T-helper 1 cell (primary cell): ENCODE measurements at places on chromosomes 6 and 20.

GRCh38 chr6:82078286-82078908 lies 169.1 kb downstream of the IBTK start:
- no peak for DNase-seq

DNA sequence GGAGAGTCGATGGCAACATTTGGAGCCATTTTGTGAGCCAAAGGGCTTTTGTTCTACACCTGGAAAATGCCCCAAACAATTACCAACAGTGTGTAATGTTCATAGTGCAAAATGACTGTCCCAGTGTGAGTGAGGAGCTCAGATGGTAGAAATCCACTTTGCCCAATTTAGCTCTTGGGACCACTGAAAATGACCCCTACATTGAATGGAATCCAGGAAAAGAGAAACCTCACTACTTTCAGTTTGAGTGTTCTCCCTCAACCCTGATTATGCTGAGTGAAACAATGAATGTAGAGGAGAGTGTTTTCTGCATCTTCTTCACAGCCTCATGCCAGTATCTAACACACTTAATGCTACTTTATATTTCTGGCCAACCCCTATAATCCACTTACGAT lies 84.9 kb upstream of the NRN1 start:
- no peak for DNase-seq

DNA sequence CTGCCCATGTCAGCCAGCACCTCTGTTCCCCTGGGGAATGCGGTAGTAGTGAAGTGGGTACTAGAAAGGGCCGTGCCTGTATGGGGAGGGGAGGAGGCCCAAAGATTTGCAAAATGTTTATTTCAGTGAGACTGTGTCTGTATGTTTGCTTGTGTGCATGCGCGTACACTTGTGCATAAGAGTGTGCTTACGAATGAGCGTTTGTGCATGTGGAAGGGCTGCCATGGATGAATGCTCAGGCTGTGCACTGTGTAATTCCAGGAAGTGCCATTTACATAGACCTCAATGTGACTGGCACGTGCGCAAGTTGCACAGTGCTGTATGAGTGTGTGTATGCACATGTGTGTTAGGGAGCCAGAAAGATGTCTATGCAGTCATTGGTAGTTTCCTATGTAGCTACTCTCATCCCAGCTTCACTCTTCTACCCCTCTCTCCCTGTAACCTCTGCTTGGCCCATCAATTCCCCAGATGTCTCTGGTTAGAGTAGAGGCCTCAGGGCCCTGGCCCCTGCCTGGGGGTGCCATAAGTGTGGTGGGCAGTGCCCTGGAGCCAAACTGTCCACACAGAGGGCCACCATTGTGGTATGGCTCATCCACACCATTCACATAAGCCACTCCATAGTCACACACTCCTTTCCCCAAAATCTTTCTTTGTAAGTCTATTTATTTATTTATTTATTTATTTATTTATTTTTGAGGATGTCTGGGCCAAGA lies 26.8 kb upstream of the SLC22A7 start:
- no peak for DNase-seq

DNA sequence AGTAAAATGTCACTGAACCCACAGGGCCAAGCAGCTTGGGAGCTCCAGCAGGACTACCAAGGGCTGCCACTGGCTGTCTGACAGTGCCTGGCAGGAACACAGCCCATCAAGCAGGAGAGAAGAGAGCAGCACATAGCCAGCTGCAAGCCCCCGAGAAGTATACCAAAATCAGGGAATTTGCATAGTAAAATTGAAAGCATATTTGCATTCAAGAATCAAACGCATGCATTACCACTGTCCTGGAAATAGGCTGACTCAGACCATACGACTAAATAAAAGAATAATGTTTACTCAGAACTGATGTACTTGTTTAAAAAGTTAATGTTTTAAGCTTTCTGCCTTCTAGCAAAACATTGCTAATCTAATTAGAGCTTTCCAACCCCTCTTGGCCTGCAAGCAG lies 298.1 kb downstream of the TFAP2B start:
- DNase-seq, result no peak

- no peak for DNase-seq
Observed at GRCh38 chr6:14784596-14785492, 461.0 kb upstream of the JARID2 start.

GRCh38 chr20:51772236-51772635 lies 4.0 kb upstream of the ATP9A start:
- no peak for DNase-seq

DNA sequence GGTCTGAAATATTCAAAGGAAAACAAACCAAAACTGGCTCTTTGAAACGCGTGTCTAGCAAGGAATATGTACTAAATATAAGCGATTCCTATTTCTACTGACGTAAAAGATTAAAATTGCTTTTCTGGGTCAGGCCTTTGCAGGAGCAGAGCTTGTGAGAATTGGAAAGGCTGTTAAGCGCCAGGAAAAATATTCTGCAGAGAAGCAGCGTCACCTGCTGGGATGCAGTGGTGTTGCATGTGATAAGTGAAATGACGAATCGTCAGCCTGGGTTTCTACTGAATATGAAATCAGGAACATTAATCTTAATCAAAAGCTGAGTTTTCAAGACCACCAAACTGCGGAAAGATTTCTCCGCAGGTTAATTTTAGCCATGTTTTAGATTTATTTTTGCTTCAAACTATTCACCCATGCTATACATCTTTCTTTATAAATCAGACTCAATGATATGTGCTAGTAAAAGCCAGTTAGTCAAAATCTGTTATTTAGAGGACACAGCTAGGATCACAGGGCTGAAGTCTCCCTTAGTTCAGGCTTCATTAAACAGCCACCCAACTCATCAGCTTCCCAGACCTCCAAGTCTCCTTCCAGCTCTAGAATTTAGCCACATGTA lies 67.4 kb downstream of the ALDH8A1 start:
- no peak for DNase-seq

- no peak for DNase-seq
Observed at GRCh38 chr6:79634491-79635231, 3.5 kb downstream of the SH3BGRL2 start.

DNA sequence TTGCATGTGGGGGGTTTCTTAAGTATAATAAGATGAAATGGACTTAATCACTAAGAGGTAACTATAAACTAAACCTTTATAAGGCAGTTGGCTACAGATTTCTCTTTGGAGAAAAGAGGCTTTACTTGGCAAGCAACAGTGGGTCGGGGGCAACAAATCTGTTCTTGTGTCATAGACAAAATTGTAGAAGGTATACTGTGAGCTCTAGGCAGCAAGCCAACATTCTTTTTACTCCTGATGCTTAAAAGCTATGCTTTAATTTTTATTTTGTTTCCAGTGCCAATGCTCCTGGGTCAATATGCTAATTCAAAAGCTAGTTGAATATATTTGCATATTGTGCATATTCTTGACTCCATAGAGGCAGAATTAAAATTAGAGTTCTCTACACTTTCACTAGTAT lies 495.4 kb downstream of the BTBD3 start:
- DNase-seq, result no peak

DNA sequence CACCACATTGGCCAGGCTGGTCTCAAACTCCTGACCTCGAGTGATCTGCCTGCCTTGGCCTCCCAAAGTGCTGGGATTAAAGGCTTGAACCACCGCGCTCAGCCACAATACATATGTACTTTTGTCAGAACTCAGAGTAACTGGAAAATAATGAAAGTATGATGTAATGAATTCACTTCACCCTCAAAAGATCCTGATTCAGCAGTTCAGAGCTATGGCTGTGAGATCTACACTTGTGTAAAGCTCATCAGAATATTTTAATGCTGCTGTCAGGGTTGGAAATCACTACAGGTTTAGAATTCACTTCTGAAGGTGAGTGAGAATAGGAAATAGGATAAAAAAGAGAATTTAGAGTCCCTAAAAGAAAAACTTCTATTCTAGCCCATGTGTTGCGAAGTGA lies 464.5 kb upstream of the NRSN1 start:
- no peak for DNase-seq

DNA sequence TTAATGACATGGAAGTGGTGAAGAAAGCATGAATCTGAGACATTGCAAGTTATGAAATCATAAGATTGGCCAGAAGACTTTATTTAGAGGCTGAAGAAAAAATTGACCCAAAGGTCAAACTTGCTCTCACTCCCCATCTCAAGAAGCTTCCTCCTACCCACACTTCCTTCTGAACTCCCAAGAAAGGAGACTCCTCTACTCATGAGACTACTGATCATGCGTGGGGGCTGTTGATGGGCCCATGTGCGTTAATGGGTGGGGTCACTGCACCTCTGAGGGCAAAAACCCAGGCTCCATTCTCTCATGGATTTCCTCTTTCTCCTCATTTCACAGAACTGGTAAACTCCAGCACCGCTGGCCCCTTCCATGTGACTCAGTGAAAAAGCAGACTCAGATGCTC lies 470.6 kb upstream of the ARID1B start:
- DNase-seq, result no peak

DNA sequence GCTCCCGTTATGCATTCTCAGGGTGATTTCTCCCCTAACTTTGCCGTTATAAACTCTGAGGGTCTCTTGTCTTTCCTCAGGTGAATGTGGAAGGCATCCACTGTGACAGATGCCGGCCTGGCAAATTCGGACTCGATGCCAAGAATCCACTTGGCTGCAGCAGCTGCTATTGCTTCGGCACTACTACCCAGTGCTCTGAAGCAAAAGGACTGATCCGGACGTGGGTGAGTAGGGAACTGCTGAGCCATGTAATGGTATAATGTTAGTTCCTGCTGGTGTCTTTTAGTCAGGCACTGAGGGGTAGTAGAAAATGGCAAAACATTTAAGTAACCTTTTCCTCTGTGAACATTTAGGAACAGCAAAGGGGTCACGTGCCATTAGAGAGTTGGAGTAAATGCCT lies 395.4 kb downstream of the ARHGAP18 start:
- no peak for DNase-seq

DNA sequence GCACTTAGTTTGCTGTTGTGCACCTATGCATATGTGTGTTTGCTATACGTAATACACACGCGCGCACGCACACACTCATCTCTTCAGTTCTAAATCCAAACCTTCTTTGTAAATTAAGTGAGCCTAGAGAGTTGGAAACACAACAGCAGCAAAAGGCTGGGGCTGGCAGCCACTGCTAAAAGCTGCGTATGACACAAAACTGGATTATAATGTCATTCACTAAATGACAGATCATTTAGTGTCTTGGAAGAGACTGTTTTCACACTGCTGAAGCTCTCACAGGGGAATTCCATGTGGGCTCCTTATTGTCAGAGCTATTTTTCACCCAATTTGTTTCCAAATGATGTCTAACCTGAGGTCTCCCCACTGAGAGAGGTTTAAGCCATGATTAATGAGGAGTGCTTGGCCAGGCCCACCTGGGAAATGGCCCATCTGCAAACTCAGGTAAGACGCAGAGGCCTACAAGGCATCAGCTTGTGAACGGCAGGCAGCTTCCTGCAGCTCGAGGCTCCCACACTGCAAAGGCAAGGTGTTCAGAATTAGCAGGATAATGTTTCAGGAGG lies 94.2 kb downstream of the OLIG3 start:
- no peak for DNase-seq

- DNase-seq, result no peak
Observed at GRCh38 chr6:169568314-169569087, 133.3 kb downstream of the WDR27 start.

- DNase-seq, result no peak
Observed at GRCh38 chr6:105867821-105868220, 218.3 kb upstream of the PRDM1 start.

- DNase-seq, result no peak
Observed at GRCh38 chr6:127776320-127776719, 124.5 kb downstream of the THEMIS start.

DNA sequence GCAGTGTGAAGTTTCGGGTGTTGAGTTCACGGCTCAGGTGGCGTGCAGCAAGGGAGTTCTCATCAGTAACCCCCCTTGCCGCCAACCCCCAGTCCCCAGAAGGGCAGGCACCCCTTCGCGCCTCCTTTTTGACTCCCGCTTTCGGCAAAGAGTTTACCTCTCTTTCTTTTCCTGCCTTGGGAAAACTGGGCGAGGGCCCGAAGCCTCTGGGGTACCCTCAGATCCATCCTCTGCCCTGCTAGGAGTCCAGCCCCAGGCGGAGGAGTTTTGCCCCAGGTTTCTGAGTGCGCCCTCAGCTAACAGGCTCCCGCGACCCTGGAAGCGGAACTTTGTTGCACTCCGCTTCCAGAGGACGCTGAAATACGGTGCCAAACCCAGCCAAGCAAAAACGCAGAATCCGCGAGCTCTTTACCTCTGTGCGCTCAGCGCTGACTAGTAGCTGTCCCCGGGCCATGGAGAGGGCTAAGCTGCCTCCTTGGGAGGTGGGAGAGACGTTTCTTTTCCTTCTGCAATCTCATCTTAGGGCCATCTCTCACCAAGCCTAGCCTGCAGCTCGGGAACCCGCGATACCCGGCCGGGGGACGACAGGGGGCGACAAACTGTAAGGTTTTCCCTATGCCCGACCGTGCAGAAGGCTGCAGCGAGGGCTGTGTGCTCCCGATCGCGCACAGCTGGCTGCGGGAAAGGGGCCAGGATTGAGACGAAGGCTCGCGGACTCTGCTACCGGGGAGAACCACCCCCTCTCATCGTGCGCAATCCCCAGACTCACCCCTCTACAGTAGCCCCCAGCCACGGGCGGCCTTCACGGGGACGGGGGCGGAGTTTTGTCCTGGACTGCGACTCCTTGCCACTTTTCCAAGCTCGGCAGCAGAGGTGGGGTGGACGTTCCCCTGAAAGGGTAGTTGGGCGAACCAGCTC lies 2.7 kb upstream of the PAX1 start:
- no peak for DNase-seq

- no peak for DNase-seq
Observed at GRCh38 chr6:40585223-40585622, 1.9 kb downstream of the LRFN2 start.

GRCh38 chr6:116764961-116765841 lies at the start of gene FAM162B:
Gene FAM162B, minus strand, starts transcription at chr6:116765719. Its CDS starts 143 bp downstream, at chr6:116765576.
- no peak for DNase-seq

GRCh38 chr6:103797738-103798137 lies 1062.0 kb downstream of the HACE1 start:
- DNase-seq, result no peak

DNA sequence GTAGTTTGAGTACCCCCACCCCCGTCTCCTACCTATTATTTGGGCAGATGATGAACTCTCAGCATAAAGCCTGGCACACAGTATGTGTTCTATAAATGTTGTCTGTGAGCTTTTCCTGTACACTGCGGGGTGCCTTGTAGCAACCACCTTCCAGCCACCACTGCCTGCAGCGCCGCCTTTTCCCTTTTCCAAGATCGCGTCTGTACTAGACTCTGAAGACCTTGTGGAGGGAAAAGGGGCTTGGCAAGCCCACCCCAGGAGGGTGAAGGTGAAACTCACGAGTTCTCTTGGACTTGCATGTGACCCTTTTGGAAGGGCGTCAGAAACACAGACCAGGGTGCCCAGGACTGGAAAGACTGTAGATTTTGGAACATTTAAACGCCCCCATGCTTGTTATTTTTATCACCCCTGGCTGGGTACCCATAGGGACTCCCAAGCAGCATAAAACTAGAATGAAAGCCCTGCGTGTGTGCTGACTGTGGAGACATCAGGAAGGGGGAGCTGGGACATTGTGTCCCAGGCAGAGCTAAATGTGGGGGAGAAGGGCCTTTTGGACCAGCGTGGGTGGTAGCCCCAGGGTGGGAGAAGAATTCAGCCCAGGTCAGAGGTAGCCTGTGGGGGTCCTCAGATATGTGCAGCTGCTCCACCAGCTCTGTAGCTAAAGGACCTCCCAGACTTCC lies 8.3 kb downstream of the BAK1 start:
- no peak for DNase-seq

- no peak for DNase-seq
Observed at GRCh38 chr6:125220712-125221111, 67.1 kb downstream of the TPD52L1 start.
